A172 (cell line): ENCODE measurements at places on chromosomes 6 and 20. TPM values are rescaled to one million over a fixed set of nuclear protein-coding genes. Genes with fewer than 3 reads are reported as not detected.

The SCUBE3 gene
- total RNA-seq, result 0.69 and 0.88 TPM in 2 replicates

The SHLD1 gene
- total RNA-seq, result 3.6 and 4.3 TPM in 2 replicates

The SLC35D3 gene
- total RNA-seq, result not detected in 2 replicates

The SLC22A7 gene
- not detected in 2 replicates for total RNA-seq

DNA sequence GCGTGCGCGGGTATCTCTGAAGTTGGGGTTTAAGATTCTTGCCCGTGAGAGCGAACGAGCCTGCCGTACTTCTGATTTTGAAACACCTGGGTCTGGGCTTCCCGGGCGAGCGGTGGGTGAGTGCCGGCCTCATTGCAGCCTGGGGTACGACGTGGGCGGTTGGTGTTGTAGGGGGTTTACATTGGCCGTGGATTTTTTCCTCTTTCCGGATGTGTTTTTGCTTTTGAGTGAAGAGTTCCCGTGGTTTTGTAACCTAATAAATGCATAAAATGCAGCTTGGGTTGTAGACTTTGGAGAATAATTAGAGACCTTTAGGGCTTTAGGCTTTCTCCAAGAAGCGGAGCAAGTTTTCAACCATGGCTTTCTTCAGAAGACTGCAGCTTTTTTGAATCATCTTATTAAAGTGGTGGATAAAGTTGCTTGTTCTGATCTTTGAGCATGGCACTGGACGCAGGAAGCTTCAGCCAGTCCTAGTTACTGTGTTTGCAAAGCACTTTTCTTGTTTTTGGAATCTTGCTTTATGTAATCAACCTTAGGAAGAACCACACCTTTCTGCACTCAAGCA is 314 bp downstream of the FARS2 start:
- DNase-seq, result peak; percentile 15

GRCh38 chr20:50605136-50605535 is 86.2 kb downstream of the RIPOR3 start:
- DNase-seq, result no peak
